Suppressor macrophage treated with lipopolysaccharide for 4 hours (primary cell): ENCODE measurements at places on chromosomes 7 and 10.

GRCh38 chr7:19102884-19103283 lies 14.6 kb downstream of the TWIST1 start:
- DNase-seq = no peak

DNA sequence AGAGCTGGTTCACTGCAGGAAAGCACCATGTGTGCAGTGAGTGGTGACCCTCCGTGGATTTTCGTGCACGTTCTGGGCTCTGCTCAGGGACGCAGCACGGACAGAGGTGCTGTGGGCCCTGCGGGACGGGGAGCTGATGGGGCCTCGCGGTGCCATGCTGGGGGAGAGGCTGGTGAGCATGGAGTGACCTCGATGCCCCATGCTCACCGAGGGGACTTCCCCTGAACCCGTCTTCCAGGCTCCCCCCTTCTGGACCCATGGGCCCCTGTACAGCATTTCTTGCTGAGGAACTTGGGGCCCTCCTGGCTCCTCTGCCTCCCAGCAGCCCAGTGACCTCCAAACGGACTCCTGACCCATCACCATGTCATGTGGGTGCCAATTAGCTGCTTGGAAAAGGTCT lies 253.7 kb downstream of the DNAJB6 start:
- no peak for DNase-seq

GRCh38 chr7:16062269-16062668 lies 359.1 kb downstream of the CRPPA start:
- peak; percentile 18 for DNase-seq

DNA sequence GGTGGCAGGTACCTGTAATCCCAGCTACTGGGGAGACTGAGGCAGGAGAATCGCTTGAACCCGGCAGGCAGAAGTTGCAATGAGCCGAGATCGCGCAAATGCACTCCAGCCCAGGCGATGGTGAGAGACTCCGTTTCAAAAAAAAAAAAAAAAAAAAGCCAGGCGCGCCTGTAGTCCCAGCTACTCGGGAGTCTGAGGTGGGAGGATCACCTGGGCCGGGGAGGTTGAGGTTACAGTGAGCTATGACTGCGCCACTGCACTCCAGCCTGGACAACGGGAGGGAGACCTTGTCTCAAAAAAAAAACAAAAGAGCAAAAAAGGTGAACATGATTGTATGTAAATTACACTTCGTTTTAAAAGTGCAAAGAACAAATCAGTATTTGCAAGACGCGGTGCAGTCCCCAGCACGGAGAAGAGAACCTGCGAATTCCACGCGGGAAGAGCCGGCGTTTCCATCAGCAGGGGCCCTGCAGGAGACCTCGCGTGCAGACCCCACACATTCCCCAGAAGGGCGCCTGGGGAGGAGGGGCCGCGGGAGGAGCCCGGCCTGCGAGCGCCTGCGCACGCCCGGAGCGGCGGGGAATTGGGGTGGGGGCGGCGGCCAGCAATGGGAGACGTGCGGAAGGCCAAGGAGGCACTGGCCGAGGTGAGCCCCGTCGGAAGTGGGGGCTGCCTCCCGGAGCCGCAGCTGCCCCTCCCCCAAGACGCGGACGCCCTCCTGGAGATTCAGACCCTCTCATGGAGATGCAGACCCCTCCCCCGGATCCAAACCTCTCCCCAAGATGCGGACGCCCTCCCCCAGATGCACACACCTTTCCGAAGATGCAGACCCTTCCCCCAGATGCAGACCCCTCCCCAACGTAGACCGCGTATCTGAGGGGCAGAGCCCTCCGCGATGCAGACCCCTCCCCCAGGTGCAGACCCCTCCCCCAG lies 16.7 kb upstream of the SUN1 start:
- no peak for DNase-seq

DNA sequence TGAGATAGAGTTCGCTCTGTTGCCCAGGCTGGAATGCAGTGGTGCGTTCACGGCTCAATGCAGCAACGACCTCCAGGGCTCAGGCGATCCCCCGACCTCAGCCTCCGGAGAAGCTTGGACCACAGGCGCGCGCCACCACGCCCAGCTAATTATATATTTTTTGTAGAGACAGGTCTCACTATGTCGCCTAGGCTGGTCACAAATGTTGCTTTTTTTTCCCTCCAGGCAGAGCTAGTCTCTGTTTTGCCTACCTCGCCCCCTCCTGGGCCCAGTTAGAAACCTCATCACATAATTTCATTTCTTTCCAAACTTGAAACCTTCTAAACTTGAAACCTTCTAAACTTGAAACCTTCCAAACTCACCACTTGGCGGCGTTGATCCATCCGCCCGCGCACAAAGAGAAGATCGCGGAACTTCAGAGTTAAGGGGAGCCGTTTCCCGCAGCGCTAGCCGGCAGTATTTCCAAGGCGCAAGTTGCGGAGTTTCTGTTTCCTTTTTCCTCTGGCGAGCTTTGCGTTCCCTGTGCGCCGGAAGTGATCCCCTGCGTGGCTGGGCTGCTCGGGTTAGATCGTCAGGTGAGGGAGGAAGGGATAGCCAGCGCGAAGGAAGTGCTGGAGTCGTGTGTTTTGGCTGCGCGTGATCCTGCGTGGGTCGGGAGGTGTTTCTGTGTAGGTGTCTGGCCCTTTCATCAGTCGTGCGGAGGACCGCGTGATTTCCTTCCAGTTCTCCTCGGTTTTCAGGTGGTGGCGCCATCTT lies at the start of gene SSBP1:
Gene SSBP1 (plus strand): TSS at position 523 of the 756 bp plus-strand sequence. CDS start 809 bp downstream, outside the sequence.
- peak; percentile 97 for DNase-seq

- DNase-seq = no peak
Observed at GRCh38 chr7:155555116-155555695, 8.8 kb upstream of the CNPY1 start.

GRCh38 chr10:2137549-2138174 lies 400.3 kb upstream of the ADARB2 start:
- no peak for DNase-seq

GRCh38 chr10:83212632-83213334 lies 926.5 kb upstream of the GHITM start:
- DNase-seq = no peak

- DNase-seq = no peak
Observed at GRCh38 chr10:124106241-124106879, 13.0 kb upstream of the CHST15 start.

GRCh38 chr10:107085665-107086525 lies 78.6 kb downstream of the SORCS1 start:
- DNase-seq = no peak

- DNase-seq = no peak
Observed at GRCh38 chr7:104029765-104030164, 40.3 kb upstream of the RELN start.

DNA sequence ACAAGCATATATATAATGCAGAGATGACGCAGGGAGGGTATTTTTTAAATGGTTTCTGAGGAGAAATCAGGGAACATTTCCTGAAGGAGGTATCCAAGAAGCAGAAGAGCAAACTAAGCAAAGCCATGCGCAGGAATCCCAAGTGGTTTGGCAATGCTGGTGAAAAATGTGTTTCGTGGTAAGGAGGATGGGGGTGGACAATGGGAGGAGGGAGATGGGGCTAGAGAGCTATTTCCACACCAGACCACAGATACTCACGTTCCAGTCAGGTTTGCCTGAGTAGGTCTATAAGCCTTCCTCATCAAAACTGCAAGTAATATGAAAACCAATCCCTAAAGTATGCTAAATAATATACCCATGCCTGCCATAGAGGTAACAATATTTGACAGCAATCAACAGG lies 223.7 kb upstream of the MKLN1 start:
- no peak for DNase-seq

GRCh38 chr10:121580276-121581116 lies 17.7 kb downstream of the FGFR2 start:
- DNase-seq = no peak

DNA sequence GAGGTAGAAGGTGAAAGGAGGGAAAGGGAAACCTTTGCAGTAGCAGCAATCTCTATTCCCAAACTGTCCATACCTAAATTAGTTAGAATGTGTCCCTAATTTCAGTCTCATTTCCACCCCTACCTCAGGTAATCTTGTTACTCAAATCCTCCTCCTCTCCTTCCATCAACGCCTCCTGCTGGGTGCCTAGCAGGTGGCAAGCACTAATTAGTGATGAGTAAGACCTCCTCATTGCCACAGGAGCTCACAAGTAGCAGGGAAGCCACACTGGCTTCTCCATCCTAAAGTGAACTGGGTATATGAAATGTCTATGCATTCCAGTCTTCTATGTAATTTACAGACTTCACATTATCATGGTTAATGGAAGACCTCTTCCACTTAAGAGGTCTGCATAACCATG lies 25.7 kb upstream of the FAM133B start:
- DNase-seq = no peak

GRCh38 chr10:69049566-69049961 lies 38.3 kb upstream of the SRGN start:
- DNase-seq = peak; percentile 95

GRCh38 chr7:50940621-50941020 lies 157.9 kb upstream of the GRB10 start:
- no peak for DNase-seq

- DNase-seq = peak; percentile 98
Observed at GRCh38 chr7:106346678-106347217, 62.0 kb upstream of the NAMPT start.

DNA sequence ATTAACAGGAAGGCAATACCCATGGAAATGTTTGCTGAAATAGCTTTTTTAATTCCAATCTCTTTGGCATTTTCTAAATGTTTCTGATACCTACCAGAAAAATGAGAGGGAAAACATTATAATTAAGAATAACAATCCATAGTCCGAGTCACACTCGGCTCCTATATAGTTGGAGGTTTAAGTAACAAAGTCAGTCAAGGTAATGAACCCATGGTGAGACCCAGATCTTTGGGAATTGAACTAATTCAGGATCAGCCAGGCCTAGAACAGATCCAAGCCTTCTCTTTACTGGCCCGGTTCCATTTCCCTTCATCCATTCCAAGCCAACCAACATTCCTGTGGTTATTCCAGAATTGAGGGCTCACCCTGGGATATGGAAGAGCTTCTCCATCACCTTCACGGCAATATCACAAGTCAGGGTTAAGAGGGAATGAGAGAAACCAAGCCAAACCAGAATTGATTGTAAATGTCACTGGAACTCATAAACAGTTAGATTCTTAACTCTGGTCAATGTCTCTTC lies 28.3 kb downstream of the ABCB4 start:
- no peak for DNase-seq

DNA sequence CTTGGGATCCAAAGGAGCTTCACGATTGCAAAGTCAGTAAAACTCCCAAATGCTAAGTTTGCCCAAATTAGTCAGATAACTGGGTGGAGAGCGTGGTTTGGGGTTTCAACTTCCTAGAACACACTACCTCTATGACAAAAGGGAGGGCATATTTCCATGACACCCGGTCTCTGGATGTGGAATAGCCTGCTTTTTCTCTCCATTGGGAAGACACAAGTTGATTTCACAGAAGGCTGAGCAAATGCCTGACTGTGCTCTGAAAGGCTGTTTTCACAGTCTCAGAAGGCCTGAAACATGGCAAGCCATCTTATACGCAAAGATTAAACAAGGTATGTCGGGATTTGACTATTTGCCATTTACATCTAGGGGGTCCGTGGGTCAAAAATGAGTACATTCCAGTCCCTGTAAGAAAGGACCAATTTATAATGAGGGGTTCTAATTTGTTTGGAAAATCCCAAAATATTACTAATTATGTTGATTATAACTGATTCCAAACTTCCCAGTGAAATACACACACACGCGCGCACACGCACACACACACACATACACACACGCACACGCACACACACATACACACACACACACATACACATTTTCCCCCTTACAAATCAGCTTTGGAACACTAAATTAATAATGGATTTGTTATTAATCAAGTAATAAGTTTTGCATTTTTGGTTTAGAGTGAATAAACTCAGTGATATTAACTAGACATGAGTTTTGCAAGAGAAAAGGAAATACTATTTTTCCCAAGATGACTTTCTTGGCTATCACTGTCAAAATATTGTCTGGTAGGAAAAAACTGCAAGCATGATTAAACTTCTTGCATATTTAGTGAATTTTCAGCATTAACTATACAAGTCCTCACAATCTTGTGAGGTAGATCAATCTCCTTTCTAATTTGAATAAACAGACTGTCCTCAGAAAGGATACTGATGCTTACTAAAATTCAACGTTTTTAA lies 105.0 kb downstream of the PRTFDC1 start:
- DNase-seq = no peak
